Stimulated activated CD8-positive, alpha-beta memory T cell treated with anti-CD3 and anti-CD28 coated beads, Interleukin-15, amount 100 ng/mL, for 48 hours (primary cell): ENCODE measurements at places on chromosomes 2 and 18.

GRCh38 chr2:236666646-236667204, 97.1 kb downstream of the ACKR3 start:
- DNase-seq, result no peak

- no peak for DNase-seq
These were observed 141.3 kb downstream of the ASB1 start for GRCh38 chr2:238567996-238568395.

DNA sequence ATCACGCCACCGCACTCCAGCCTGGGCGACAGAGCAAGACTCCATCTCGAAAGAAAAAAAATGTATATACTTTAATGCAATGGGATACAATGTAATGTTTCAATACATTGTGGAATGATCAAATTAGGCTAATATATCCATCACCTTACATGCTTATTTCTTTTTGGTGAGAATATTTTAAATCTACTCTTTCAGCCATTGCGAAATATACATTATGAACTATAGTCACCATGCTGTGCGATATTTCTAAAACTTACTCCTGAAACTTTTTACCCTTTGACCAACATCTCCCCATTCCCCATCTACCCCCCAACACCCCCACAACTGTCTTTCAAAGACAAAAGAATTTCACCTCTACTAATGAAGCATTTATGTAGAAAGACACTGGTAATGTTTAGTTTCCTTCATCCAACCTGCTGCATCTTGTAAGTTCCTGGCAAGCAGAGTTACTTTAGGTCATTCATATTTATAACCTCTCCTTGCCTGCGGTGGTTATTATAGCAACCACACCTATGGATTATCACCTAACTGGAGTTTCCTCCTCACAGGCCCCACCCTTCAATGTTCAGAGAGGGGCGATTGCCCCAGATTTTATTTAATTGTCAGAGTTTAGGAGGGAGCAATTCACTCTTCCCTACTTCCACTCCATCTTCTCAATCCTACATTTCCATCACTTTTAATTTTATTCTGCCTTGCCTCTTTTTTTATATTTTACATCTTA, 1.2 kb upstream of the ME2 start:
- no peak for DNase-seq

DNA sequence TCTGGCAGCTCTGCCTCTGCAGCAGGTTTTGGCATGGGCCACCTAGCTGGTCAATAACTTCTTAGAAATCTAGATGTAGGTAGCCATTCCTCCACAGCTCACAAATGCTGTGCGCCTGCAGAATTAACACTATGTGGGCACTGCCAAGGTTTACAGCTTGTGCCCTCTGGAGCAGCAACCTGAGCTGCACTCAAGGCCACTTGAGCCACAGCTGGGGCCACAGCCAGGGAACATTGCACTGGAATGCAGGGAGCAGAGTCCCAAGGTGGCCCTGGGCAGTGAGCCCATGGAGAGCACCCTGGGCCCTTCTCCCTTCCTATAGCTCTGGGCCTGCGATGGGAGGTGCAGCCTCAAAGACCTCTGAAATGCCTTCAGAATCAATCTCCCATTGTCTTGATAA, 365.3 kb downstream of the SATB2 start:
- DNase-seq, result no peak

DNA sequence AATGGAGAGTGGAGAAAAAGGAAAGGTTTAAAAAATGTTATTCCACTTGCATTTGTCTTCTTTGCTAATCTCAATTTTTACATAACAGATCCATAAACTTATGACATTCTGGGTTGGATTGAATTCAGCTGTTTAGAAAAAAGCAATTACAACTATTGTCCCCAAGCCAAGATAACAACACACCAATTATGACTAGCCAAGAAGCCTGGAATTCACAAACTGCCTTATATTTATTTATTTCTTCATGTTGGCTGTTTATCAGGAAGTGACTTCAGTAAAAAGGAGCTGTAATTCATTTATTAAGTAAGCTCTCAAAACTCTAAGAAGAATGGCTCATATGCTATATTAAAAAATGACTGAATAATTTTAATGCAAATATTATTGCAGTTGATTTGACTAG, 137.4 kb downstream of the CALCRL start:
- DNase-seq, result no peak

- no peak for DNase-seq
These were observed 101.9 kb downstream of the TNS1 start for GRCh38 chr2:217900780-217901360.

GRCh38 chr18:7457262-7457661, 109.9 kb upstream of the PTPRM start:
- no peak for DNase-seq

DNA sequence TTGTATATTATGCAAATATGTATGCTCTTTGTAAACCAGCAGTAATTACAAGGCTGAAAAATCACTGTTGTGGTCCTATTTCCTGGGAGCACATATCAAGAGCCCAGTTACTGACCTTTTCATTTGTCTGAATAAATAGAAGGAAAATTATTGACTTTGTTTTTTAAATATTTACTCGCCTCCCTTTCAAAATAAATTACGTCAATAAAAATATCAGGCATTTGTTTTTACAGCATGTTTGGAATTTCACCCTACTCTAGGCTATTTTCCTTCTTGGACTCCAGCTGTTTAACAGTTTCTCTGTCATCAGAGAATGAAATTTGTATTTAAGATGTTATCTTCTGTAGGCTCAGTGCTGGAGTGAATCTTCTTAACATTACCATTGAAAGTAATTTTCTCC, 59.9 kb upstream of the LRATD1 start:
- DNase-seq, result no peak

- DNase-seq, result no peak
These were observed 131.5 kb downstream of the ZNF532 start for GRCh38 chr18:58996131-58996641.

DNA sequence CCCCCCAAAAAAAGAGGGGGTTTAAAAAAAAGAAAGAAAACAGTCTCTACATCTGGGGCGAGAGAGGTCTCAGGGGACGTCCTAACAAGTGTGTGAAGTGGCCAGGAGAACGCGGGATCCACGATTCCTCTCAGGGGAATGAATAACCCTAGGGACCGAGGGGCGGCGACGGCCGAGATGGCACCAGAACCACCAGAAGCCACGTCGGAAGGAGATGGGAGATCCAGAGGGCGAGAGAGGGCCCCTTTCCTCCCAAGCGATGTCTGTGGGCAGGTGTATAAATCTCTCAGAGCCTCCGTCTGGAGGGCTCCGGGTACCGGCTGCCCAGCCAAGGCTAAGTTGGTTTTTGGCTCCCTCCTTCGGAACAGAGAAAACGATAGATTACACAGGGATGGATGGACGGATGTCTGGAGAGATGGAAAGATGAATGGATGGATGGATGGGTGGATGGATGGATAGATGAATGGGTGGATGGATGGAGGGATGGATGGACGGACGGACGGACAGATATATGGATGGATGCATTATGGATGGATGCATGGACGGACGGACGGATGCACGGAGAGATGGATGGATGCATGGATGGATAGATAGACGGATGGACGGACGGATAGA, 1.7 kb downstream of the EPHA4 start:
- DNase-seq, result no peak

- DNase-seq, result no peak
These were observed 55.1 kb upstream of the GCFC2 start for GRCh38 chr2:75765798-75766197.
